NCI-H146 (cell line): ENCODE measurements at places on chromosomes 2 and 18.
A peak's percentile ranks its signal among the peaks of the same experiment; 100 is the strongest.

DNA sequence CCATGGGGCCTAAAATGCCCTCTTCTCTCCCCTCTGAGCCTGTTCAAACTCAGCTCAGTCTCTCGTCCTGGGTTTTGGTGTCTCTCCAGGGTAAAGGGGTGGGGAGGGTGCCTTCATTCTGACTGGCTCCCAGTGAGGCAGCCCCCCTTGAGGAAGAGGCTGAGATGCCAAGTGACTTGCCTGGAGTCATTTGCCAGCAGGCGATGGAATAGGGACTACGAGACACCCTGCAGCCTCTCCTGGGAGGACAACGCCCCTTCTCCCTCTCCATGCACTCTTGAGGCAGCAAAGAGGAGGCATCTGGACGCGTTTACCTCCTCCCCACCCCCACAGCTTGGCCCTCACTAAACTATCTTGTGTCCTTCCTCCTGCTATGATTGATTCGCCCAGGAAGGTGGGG is 760 bp upstream of the STON1 start:
- peak; percentile 44 for DNase-seq

DNA sequence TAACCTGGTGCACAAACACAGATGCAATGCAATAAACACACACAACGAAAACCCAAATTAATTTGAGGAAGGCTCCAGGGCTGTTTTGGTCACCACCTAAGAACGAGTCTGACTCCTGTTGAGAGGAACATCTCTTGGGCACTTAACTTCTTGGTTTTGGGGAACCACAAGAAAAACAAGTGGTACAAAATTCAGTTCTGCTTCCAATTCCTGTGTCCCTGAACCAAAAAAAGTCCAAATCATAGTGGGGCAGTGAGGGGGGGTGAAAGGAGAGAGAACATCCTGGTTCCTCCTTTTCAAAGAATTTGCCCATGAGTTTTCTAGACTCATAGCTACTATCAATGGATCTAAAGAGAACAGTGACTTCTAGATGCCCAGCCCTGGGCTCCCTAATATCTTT is 143.6 kb downstream of the COL4A4 start:
- no peak for DNase-seq

GRCh38 chr2:221478485-221478863 is 93.6 kb downstream of the EPHA4 start:
- DNase-seq: no peak

DNA sequence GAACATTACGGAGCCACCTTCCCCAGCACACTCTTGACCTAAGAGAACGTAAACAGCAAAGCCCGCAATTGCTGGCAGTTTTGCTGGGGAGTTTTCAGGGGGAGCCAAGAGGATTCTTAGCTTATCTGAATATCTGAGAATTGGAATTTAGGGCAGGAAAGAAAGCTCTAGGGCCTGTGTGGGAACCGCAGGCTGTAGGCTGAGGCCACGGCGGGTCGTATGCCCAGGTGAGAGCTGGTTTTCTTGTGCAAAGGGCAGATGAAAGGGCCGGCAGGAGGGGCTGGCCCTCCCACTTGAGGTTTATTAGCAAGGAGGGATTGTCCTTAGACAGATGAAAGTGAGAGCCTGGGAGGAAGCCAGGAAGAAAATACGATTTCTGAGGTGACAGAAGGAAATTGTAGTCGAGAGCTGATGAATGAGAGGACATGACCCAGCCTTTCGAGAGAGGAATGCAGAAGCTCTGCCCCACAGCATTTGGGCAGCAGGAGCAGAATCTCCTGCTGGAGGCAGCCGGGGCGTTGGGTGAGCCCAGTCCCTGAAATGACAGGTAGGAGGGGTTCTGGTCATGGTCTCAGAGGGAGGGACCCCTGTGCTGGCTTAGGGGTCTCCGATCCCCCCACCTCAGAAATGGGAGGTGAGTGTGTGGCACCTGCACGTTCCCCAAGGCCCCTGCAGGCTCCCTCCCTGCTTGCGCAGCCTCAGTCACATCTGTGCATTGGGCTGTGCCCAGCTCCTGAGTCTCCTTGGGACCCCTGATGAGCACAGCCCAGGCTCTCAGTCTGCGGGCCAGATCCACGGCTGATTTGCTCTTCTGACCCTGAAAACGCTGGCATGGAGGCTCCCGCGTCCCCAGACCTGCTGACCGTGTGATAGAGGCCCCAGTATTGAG is 61.1 kb downstream of the CABLES1 start:
- no peak for DNase-seq

GRCh38 chr2:119475857-119476244 is 44.2 kb downstream of the TMEM37 start:
- no peak for DNase-seq

GRCh38 chr2:46411985-46412384 is 67.4 kb upstream of the TMEM247 start:
- no peak for DNase-seq

DNA sequence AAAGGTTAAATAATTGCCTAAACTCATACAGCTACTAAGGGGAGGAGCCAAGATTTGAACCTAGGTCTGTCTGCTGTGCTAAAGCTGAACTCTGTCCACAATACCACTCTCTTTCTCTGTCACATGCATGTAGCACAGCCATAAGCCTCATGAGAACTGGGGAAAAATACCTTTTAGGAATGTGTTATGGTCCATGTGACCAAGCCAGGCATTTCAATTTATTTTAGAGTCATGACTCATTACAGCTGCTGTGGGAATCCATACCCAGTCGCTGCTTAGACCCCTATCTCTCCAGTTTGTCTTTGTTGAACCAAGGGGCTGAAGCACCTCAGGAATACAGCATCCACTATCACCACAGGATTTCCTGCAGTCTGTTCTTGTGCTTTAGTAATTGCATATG is 200.0 kb upstream of the SIX3 start:
- DNase-seq: no peak

- peak; percentile 90 for DNase-seq
Observed at GRCh38 chr2:42928161-42928691, 135.8 kb upstream of the HAAO start.

DNA sequence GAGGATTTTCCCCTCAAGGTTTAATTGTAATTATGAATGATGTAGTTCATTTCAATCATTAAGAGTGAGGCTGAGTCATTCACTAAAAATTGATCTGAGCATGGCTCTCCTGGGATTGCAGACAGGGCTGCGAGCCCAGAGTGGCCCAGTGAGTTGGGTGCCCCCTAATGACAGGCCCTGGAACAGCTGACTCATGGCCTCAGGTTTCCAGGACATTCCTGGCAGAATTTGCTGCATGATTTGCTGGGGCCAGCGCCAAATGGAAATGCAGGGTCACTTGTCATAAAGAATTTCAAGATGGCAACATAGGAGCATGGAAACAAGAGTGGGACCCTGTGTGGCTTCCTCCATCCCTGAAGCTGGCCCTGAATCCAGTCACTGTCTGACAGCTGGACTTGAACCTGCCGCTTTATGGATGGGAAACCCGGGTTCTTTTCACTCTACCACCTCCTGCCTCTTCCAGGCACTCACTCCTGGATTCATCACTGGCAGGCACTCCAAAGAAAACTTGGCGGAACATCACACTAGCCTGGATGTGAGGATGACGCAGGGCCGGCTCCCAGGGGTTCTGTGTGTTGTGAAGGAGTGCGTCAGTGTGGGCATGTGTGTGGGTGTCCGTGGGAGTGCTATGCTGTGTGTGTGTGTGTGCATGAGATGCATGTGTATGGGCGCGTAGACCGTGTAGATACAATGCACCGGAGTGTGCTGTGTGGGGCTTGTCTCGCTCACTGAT is 15.2 kb downstream of the OTOF start:
- DNase-seq: peak; percentile 29

DNA sequence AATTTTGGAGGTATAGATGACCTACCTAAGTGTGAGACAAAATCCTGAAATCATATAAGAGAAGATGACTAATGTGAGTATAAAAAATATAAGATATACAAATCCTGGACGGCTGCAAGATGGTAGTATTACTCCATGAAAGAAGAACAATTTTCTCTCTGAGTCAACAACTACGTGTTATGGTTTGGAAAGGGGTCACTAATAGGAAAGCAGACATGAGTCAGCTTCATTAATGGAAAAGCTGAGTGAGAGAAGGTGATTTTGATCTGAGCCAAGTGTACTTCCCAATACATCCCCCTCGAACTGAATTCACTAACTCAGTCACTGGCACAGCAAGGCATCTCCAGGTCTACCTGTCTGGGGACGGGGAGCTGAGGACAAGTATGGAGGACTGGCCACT is 20.1 kb upstream of the SELENOI start:
- DNase-seq: no peak

DNA sequence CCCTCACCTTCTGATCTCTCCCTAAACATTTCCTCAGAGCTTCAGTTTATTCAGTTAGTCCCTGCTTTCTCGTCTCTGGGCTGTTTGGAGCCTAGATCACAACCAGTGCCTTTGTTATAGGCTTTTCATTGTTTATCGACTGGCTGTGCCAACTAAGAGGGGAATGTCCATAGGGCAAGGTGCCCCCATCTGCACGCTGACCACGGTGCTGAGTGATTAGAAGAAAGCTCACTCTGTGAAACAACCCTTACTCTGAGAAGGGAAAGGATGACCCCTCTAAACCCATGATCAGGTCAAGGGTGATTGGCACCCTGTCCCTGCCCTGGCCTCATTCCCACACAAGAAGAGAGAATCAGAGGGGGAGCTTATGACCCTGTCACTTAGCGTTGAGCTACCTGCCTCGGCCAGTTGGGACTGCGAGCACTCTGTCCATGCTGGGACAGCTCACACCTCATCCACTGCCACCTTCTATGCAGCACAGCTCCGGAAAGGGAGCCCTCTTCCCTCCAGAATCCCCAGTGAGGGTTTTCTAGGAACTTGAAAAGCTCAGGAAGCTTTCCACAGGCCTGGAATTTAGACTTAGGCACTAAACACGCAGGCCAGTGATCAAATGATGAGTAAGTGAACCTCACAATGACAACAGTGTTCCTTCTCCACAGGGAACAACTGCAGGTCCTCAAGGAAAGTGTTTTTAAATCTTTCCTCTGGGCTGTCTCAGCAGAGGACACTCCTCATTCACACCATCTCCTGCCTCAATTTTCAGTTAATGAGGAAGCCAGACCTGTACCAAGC is 2.3 kb upstream of the ACTG2 start:
- DNase-seq: no peak

DNA sequence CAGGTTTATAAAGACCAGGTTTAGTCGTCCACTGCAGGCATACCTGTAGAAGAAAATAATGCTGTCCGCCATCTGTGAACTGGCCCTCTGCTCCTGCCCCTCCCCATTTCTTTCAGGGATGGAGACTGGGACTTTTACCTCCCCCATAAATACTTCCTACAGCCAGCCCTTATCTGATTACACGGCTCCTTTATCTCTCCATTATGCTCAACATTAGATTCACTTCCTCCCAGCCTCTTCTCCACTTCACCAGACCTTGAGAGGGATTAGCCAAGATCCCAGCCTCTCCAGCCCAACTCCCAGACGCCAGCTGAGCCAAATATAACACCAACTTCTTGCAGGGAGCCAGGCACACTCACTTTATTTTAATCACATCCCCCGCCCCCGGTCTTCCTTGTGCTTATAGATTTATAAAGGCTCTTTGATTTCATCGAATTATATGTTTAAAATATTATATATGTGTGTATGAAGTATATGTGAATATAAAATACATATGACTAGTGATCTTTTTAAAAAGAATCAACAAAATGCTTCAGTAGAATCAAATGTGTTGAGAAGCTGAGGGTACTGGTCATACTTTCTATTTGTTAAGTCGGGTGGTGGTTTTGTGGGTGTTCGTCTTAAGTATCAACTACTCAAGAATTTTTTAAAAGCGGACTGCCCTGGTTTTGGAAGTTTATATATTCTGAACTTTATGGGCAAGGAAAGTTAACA is 81.0 kb downstream of the SPRED2 start:
- DNase-seq: no peak

DNA sequence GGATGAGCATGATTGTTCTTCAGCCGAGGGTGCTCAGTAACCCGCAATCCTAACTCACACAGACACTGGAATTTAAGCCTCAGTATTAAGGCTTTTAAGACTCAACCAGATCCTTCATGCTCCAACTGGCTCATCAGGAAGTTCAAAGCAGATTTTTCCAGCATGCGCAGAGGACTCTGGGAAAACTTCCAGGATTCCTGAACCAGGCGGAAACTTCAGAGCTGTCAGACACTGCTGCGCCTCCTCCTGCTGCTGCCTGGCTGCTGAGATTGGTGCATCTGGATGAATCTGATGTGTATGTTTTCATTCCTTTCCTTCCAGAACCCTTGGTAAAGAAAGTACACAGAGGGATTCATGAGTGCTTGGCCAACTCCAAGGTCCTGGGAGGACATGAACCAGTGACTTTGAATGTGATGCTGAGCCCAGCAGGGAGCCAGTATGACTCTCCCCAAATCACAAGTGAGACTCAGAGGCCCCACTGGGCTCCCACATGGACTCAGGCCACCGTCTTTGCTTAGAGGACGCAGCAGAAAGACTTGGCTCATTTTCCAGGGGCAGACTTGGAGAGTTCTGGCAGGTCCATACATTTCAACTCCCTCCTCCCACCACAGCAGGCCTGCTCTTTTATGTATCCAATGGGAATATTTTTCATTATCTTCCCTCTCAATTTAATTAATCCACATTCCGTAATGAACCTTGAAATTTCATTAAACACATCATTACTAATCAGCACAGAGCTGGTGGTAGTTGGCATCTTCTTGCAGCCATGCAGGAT is 143.5 kb upstream of the HDAC4 start:
- DNase-seq: no peak

DNA sequence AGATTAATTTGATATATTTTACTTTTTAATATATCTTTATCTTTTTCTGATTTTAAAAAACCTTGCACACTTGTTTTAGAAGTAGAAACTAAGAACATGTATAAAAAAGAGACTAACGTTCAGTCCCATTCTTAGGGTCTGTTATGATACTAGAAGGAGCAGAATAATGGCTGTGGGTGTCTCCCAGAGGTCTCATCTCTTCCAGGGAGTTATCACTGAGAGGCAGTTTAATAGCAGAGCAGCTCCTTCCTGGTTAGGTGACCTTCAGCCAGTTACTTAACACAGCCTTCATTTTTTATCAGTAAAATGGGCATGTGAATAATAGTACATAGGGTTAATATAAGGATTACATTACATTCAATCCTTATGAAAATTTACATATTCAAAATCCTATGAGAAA is 40.6 kb downstream of the FBXO48 start:
- no peak for DNase-seq

GRCh38 chr2:25639131-25639530 is 34.2 kb downstream of the DTNB start:
- no peak for DNase-seq

DNA sequence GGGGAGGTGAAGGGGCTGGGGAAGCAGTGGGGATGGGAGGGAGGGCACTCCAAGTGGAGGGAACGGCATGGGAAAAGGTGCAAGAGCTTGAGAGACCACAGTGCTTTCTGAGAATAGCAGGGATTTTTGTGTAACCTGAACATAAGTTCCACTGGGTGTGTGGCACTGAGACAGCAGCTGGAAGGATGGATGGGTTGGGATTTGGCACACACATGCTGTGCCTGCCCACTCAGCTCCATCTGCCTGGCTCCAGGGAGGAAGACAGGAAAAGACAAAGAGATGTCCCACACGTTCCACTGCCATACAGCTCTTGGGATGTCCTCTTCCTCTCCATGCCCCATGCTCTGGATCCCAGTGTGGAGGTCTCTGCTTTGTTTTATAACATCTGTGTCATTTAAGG is 114.1 kb upstream of the TEX51 start:
- DNase-seq: no peak
